ENCODE measurements at places on chromosomes 5 and 9.

- DNase-seq, result no peak
Observed at GRCh38 chr5:86974955-86975354, 292.7 kb upstream of the RASA1 start.

- no peak for DNase-seq
Observed at GRCh38 chr5:68067976-68068603, 147.5 kb upstream of the PIK3R1 start.

DNA sequence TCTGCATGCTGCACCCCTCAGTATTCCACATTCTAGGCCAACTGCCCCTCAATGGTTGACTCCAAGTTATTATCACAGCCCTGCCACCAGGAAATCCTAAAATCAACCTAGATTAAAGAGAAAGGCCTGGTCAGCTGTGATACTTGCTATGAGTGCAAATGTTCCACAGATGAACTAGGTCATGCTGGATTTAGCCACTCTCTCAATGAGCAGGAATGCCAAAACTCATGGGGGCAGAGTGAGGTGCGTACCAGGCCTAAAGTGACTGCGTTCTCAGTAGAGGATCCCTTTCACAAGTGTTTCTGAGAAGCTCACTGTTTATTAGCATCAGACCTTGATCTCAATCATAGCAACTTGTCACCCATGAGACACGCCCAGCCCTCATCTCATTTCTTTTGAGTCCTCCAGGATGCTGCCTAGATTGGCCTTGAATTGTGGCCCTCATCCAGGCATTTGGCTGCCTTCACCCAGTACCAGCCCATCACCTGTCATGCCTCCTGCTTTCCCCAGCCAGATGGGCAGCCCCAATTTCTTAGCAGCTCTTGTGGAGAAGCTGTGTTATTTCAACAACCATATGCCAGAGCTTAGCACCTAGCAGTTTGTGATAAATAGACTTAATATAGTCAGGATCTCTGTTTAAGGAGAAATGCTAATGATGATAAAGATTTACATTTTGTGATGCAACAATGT, 383.9 kb downstream of the CTNND2 start:
- no peak for DNase-seq

- DNase-seq, result no peak
Observed at GRCh38 chr5:150653145-150653761, 7.8 kb upstream of the MYOZ3 start.

DNA sequence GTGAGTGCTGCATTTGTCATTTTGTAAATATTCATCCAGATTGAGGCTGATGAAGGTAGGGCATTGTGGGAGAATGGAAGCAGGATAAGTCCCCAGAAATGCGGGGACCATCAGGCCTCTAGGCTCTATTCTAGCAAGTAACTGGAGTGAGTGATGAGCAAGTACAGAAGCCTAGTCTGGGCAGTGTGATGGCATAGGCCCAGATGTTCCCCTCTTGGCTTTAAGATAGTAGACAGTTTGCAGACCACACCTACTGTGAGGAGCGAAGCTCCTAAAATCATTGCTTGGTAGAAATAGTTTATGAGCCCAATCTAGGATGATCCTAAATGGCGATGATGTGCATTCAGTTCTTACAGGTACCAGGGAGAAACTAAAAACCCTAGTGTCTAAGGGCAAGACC, 24.3 kb downstream of the NDFIP1 start:
- DNase-seq, result no peak

DNA sequence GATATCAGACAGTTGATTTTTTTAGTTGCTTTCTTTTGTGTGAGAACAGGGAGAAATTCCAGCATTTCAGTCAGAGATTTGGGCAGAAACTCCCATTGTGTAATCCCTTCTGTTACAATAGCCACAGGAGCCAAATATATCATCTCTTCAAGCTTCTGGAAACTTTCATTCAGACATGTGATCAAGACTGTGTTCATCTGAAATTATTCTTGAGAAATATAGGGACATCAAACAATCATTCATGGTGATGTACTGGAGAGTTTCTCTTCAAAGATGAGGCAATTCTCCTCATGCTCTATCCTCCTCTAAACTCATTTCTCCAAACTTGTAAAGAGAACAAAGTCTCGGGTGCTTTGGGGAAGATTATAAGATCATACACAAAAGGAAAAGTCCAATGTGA, 35.2 kb upstream of the CSNK1G3 start:
- no peak for DNase-seq
